ENCODE measurements at places on chromosomes 5 and 9.

- no peak for DNase-seq
These were observed 13.5 kb downstream of the ABCA1 start for GRCh38 chr9:104914466-104914865.

DNA sequence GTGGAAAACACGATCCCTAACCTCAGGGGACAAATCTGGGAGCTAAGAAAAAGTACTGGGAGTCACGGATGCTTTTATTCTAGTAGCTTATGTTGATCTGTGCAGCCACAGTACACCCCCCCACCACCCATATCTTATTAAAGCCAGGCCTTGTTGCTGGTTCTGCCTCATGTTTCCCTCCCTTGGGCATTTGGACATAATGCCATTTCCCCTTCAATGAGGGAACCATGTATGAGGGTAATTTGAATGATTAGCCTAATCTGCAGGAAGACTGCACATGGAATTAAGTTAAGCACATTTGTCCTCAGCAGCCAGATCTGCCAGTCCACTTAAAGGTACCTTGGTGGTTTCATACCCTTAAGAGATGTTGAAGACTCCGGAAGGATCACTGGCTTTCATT, 102.0 kb downstream of the ARHGAP26 start:
- DNase-seq: no peak

- DNase-seq: no peak
These were observed 29.3 kb downstream of the DAB2 start for GRCh38 chr5:39395521-39395920.

- DNase-seq: no peak
These were observed 14.7 kb downstream of the TNFAIP8 start for GRCh38 chr5:119370486-119370885.

DNA sequence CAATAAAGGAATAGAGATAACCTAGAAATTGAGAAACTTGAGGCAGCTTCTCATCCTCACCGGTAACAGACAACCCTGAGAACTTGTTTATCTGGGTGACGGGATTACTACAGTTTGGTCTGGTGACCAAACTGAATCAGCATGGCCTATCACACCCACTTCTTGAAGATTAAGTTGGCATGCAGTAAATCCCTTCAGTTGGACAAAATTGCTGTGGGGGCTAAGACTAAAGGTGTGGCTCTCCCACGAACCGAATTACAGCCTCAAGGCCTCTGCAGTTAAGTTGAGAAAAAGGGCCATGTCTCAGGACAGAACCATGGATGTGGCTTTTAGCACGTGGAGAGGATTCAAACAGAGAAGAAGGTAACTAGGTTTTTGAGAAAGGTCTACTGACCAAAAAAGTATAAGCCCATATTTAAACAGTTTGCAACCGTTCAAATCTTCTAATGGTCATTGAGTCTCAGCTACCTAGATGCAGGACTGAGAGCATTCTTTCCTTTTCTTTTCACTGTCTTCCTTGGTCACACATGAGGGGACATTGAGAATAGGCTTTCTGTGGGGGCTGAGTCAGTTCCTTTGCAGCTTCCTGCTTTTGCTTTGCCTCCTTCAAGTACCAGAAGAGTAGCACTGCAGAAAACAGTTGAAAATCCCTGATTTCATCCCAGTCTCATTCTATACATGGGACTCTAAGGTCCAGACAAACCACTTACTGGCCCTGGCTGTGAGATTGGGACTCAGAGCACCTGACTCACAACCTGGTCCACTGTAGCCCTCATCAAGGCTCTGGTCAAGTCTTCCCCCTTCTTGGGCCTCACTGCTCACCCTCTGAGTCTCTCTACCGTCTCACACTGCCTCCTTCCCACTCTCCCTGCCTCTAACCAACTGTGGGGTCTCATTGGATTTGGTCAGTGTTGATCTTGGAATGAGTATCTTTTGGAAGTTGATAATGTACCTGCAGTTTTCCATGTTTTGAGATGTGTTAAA, 30.9 kb downstream of the PDE6A start:
- DNase-seq: peak; percentile 8

DNA sequence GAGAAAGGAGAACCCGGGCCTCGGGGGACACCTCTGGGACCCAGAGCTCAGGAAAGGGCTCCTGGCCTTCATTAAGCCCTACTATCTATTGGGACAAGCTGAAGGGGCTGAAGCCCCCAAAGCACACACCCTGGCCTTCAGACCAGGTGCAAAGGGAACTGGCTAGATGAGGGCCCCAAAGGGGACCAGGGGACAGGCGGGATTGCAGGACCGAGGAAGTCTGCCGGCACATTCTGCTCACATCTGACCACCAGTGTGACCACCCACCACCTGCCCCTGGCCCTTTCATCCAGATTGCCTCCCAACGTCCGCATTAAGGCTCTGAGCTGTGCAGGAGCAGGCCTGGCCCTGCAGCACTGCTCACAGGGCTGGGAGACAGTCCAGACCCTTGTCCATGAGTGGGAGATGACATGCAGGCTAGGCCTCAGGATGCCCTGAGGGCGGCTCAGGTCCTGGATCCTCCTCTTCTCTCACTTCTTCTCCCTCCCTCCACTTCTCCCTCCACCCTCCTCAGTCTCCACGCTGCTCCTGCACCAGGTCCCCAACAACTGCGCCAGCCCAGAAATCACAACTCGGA, 19.2 kb downstream of the PSD2 start:
- DNase-seq: no peak

- no peak for DNase-seq
These were observed 7.0 kb upstream of the CD74 start for GRCh38 chr5:150419630-150420270.

- no peak for DNase-seq
These were observed 57.2 kb downstream of the MTMR12 start for GRCh38 chr5:32255540-32255900.

- DNase-seq: no peak
These were observed 25.7 kb upstream of the KCNV2 start for GRCh38 chr9:2691626-2692025.

DNA sequence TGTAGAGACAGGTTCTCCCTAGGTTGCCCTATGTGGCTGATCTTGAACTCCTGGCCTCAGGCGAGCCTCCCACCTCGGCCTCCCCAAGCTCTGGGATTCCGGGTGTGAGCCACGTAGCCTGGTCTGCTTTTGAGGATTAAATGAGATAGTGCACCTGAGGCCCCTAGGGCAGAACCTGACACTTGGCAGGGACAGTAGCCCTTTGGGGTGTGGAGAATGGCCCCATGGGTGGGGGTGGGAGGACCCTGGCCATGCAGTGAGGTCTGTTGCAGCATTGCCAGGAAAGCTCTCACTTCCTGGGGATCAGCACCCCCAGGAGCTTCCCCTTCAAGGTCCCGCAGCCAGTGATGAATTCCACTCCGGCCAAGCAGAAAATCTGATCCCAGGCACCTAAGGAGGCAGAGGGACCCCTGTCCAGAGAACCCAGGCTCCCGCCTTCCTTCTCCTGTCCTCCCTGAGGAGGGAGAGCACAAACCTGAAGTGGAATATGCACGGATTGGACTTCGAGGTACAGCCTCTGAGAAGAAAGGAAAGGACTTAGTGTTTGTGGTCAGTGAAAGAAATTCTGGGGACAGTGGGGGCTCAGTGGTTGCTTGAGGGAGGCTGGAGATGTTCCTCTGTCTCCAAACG, 73.9 kb upstream of the UNC5A start:
- DNase-seq: no peak

DNA sequence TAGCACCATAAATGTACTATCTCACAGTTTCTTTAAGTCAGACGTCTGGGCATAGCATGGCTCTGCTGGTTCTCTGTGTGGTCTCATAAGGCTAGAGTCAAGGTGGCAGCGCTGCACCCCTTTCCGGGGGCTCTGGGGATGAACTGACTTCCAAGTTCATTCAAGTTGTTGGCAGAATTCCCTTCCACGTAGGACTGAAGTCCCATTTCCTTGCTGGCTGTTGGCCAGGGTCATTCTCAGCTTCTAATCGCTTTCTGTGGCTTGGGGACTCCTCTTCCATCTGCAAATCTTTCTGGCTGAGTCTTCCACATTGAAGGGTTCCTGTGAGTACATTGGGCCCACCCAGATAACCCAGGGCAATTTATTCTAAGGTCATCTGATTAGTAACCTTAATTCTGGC, 211.0 kb downstream of the AGTPBP1 start:
- DNase-seq: no peak

DNA sequence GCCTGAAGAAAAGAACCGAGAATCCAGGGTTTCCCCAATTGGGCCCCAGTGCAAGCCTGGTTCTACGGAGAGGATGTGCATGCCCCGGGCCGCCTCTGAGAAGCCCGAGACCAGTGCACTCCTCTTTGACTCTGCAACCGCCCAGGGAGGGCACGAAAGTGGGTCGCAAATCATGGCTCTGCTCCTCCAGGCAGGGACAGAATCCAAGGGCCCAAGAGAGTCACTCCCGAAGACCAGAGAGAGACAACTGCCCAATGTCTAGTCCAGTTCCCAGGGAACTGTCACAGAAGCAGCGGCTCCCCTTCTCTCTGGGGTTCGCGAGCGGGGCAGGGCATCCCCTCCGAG, 107.8 kb downstream of the PSD2 start:
- DNase-seq: no peak

DNA sequence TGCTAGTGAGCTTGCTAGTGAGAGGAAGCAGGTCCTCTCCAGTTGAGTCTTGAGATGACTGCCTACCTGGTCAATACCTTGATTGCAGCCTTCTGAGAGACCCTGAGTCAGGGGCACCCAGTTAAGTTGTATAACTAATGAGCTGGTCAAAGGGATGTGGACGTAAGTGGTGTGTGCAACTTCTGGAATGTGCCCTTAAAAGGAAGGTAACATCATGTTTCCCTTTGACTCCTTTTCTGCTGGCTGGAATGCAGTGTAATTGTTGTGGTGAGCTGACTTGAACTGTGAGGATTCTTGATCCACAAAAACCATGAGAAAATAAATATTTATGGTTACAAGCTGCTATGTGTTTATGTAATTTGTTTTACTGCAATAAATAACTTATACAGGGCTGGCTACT, 2.4 kb upstream of the SNX2 start:
- DNase-seq: no peak

DNA sequence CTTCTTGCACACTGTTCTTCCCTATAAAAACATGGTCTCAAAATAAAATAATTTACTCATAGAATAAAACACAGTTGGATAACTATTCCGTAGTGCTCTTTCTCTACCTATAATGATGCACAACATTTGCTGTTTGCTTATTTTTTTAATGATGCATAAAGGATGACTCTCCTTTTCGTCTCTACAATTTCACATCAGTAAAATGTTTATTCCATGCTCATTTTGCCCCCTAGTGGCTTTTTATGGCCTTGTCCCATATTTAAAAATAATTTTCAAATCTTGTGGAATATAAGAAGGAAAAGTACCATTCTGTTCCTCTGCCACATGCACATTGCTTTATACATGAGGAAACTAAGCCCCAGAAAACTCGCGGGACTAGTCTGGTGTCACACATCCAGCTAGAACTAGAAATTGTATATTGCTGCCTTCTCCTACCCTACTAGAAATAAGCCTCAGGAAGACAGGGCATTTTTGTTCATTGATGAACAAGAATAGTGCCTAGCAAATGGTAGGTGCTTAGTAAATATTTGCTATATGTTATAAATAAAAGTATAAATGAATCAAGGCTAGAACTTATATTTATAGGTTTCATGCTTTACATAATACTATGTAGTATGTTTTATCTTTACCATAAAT, 12.7 kb downstream of the KCTD16 start:
- no peak for DNase-seq

GRCh38 chr9:74499111-74499601, 2.0 kb downstream of the RORB start:
- no peak for DNase-seq

- DNase-seq: peak; percentile 23
These were observed 3.8 kb downstream of the ARSI start for GRCh38 chr5:150298701-150299451.

- no peak for DNase-seq
These were observed 2.9 kb upstream of the PTGS1 start for GRCh38 chr9:122367774-122368460.

Data from MV-4-11 (cell line).